ENCODE measurements at places on chromosomes 3 and 15. TPM values are rescaled to one million over a fixed set of nuclear protein-coding genes. Genes with fewer than 3 reads are reported as not detected.

DNA sequence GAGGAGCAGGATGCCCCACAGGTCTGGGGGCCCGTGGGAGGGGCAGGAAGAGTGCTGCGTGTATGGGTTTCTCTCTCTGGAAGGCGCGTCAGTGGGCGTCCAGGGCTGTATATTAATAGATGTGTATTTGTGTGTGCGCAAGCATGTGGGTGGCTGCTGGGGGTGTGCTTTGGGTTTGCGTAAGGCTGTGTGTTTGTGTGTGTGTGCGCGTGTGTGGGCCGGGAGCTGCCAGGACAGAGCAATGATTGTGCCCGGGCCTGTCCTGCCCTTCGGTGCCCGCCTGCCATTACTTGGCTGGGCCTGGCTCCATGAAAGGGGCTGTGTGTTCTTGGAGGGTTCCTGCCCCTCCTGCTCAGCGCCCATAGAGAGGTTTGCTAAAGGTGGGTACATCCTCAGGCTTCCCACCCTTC, 16.3 kb downstream of the CSPG4 start:
- DNase-seq, result peak; percentile 88

The WDR93 gene
- not detected for total RNA-seq

The NANOGP8 gene
- not detected for total RNA-seq

DNA sequence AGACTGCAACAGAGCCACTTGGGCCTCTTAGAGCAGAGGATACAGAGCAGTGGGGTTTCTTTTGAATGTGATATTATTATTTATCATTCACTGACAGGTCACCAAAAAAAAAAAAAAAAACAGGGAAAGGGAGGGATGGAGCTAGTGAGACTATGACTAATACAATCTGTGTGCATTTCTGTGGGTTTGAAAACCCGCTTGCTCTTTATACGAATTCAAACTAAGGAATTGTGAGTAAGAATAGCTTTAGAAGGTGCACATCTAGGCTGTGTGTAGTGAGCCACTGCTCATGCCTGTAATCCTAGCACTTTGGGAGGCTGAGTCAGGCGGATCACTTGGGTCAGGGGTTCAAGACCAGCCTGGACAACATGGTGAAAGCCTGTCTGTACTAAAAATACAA, 186.6 kb upstream of the MANF start:
- DNase-seq, result peak; percentile 23

The PRTG gene
- total RNA-seq, result 0.71 TPM

- DNase-seq, result no peak
Observed at GRCh38 chr3:178437236-178437635, 99.0 kb upstream of the KCNMB2 start.

GRCh38 chr15:55742498-55742926, 440 bp downstream of the PRTG start:
- no peak for DNase-seq

The CACNA2D2 gene
- total RNA-seq, result 0.05 TPM

GRCh38 chr15:76844096-76844495, 61.0 kb downstream of the SCAPER start:
- DNase-seq, result peak; percentile 9

The SYNPR gene
- not detected for total RNA-seq

DNA sequence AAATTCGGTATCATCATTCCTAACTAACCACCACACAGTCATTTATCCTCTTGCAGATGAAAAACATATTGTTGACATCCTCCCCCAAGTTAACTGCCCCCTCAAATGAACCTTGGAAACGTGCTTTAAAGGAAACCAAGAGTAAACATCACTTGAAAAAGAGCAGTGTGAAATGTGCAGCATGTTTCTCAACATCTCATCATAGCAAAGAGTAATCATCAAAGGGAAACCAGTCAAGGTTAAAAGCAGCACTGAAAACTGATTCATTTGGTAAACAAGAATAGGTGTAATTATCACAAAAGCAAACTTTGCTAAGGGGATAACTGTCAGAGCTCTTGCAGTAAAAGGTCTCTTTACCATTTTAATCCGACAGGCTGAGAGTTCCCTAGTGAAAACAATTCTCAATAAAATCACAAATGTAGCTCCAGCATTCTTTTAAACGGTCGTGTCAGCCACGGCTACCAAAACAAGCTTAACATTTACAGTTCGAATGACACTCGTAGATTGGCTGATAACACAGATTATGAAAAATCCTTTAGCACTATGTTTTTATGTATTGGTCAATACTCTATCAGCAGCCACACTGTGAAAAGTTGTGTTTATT, 461.0 kb downstream of the GBE1 start:
- no peak for DNase-seq
